ENCODE measurements at places on chromosomes 5 and 9.

DNA sequence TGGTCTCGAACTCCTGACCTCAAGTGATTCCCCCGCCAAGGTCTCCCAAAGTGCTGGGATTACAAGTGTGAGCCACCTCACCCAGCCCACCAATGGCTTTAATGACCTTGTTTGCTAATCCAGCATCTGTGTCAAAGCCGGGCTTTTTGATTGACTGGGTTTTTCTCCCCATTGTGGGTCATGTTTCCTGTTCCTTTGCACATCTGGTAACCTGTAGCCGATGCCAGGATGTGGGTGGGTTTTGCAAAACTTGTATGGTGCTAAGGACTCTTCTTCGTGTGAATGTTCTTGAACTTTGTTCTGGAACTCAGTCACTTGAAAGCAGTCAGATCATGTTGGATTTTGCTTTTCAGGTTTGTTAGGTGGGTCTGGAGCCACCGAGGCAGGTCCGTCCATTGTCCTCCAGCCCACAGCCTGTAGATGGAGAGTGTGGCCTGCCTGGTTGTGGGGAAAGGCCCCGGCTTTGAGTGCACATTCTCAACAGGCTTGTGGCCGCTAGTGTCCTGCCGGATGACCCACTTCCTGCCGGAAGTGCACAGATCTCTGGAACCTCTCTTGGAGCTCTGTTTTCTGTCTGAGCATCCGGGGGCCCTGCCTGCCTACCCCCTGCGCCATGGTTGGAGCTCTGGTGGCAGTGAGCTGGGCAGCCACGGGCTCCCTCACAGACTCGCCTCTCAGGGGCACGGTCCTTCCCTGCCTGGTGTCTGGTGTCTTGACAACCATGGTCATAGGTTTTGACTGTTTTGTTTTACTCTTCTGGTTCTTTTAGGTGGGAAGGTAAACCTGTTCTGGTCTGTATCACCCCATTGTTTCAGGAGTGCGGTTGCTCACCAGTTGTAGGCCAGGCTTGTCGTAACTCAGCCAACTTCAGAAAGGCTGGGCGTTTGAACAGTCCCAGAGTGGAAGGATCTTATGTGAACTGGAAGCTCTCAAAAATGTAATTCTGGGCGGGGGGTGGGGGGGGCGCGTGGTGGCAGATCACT is 69.6 kb upstream of the CACNA1B start:
- no peak for DNase-seq

DNA sequence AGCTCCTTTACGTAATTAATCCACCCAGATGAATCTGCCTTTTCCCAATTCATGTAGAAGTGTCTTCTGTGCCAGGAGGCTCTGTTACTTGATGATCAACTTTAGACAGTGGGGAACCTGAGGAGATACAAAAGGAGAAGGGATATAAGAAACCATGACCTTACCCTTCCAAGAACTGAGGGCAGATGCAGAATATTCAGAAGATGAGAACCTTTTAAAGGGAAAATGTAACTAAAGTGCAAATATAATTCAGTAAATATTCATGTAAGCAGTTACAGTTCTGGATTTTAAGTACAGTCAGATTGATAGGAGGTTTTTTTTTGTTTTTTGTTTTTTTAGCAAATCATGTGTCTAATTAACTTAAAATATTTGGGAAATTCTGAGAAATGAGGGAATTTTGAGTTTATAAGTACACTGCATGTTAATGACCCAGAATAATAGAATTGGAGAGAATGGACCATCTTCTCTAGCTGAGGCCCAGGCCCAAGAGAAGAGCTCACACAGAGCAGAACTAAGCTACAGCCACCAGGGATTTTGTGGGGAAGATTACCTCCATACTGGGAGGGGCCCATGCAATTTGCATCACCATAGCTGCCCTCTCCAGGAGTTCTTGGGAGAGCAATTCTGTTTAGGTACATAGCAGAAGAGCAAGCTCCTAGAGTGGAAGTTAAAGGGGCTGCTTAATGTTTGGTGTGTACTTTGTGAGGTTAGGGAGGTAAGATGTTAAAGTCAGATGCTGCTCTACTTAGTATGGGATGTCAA is 61.5 kb downstream of the SV2C start:
- DNase-seq: no peak

- no peak for DNase-seq
These were observed 253.5 kb upstream of the HAPLN1 start for GRCh38 chr5:83973925-83974815.

- no peak for DNase-seq
These were observed 146.4 kb upstream of the C9orf72 start for GRCh38 chr9:27719711-27720110.

- no peak for DNase-seq
These were observed 29.3 kb downstream of the ADAMTS16 start for GRCh38 chr5:5169466-5169865.

- DNase-seq: no peak
These were observed 47.1 kb upstream of the RAI14 start for GRCh38 chr5:34608859-34609648.

DNA sequence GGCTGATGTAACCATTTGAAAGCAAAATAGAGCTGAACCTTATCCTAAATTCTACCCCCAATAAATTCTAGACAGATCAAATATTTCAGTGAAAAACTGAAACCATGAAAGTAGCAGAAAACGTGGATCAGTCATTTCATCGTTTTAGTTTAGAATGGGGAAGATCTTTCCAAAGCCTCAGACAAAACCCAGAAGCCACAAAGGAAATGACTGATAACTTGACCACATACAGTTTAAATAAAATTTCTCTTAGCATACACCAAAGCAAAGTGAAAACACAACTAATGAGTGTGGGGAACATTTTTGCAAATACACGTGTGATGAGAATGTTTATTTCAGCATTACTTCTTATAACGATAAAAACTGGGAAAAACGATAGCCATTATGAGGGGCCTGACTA is 284.8 kb downstream of the ADGRV1 start:
- DNase-seq: no peak

- no peak for DNase-seq
These were observed 12.7 kb downstream of the GLIPR2 start for GRCh38 chr9:36149197-36149596.

- no peak for DNase-seq
These were observed 75.7 kb downstream of the TMC1 start for GRCh38 chr9:72597181-72597517.

- no peak for DNase-seq
These were observed 35.2 kb upstream of the IL7R start for GRCh38 chr5:35821513-35821912.

- DNase-seq: no peak
These were observed 6.4 kb downstream of the SWI5 start for GRCh38 chr9:128282500-128282899.

GRCh38 chr5:9920697-9921096 is 290.5 kb upstream of the TAS2R1 start:
- DNase-seq: no peak

GRCh38 chr5:8700222-8700621 is 831.3 kb downstream of the MTRR start:
- no peak for DNase-seq

DNA sequence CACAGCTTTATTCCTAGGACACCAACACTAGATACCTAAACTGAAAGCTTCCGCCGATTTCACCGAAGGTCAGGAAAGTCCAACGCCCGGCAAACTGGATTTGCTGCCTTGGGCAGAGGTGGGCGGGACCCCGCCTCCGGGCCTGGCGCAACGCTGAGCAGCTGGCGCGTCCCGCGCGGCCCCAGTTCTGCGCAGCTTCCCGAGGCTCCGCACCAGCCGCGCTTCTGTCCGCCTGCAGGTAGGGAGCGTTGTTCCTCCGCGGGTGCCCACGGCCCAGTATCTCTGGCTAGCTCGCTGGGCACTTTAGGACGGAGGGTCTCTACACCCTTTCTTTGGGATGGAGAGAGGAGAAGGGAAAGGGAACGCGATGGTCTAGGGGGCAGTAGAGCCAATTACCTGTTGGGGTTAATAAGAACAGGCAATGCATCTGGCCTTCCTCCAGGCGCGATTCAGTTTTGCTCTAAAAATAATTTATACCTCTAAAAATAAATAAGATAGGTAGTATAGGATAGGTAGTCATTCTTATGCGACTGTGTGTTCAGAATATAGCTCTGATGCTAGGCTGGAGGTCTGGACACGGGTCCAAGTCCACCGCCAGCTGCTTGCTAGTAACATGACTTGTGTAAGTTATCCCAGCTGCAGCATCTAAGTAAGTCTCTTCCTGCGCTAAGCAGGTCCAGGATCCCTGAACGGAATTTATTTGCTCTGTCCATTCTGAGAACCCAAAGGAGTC is at the start of gene CD274:
TSS of gene CD274 (plus strand) at position 184 of the 733 bp plus-strand sequence. CDS start 5,572 bp downstream, outside the sequence.
- DNase-seq: peak; percentile 86

- no peak for DNase-seq
These were observed 3.2 kb downstream of the SGTB start for GRCh38 chr5:65718576-65719310.

DNA sequence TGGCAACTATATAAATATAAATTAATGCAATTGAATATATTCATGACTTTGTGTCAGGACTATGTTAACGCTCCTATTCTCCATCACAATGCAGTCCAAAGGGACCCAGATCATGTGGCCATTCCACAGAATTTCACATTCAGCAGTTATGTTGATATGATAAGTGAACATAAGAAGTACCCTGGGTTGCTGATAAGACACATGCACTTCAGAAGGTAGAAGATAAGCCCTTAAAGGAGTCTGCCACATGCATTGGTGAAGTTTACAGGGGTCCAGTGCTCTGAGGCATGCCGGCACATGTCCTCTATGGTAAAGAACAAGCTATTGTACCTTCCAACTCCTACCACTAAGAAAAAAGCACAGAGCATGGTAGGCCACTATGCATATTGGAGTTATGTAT is 76.4 kb downstream of the PHAX start:
- no peak for DNase-seq

DNA sequence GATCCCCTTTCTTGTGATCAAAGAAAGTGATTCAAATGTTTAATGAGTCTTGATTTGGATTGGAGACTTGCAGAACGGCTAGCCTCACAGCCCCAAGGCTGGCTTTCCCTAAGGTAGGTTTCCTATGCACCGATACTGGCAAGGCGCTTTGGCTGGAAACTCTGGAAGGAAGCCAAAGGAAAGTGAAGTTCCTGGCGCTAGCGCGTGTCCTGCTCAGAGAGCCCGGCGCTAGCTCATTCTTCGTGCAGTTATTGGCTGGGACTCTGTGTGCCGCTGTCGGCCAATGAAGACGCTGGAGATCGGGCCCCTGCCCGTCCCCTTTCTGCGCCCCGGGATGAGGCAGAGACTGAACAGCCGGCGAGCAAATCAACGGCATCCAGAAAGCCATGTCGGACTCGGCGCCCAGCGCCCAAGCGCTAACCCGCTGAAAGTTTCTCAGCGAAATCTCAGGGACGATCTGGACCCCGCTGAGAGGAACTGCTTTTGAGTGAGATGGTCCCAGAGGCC is at the start of gene PCDHGC3:
TSS of gene PCDHGC3 (plus strand) at position 342 of the 507 bp plus-strand sequence. CDS start at position 493, 151 bp downstream.
- DNase-seq: no peak

- no peak for DNase-seq
These were observed 78.8 kb downstream of the GIN1 start for GRCh38 chr5:103041071-103041676.

DNA sequence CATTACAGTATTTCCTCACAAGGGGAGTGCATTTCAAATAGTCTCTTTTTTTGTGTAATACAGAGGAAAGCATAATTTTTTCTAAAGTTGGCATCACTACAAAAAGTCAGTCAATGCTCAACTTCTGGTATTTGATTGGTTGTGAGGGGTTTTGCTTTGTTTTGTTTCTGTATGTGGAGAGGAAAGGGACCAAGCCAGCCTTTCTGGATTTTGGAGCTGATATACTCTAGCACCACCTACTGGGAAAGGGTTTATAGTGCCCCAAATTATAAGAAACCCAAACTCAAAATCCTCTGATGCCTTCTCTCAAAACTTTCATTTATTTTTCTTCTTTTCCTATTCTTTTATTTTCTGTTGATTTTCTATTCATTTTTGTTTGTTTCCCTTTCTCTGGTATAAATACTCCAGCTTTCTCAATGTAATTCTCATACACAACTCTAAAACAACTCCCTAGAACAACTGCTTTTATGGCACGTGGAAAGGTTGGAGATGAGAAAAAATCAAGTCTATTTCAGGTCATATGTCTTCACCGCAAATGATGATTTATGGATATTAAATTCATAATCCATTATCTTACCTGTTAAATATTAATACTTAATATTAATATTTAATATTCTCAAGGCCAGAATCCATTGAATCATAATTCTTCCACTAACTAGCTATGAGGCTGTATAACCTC is 69.5 kb upstream of the ANXA1 start:
- no peak for DNase-seq

GRCh38 chr5:73256862-73257261 is 83.9 kb downstream of the TMEM174 start:
- no peak for DNase-seq

DNA sequence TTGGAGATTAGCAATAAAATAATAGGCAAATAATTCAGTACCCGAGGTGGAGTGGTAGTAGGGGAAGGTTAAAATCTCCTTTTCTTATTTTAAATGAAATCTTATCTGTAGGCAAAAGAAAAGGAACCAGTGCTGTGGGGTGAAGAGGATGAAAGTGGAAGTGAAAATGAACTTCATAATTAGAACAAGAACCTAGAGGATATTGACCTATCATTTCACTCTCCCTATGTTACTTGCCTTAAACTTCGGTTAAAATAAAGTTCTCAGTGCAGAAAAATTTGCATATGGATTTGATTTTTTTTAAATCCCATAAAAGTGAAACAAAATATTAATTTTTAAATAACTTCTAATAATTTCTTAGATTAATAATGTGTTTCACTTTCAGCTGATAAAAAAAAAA is 1094.9 kb upstream of the C9orf72 start:
- no peak for DNase-seq

DNA sequence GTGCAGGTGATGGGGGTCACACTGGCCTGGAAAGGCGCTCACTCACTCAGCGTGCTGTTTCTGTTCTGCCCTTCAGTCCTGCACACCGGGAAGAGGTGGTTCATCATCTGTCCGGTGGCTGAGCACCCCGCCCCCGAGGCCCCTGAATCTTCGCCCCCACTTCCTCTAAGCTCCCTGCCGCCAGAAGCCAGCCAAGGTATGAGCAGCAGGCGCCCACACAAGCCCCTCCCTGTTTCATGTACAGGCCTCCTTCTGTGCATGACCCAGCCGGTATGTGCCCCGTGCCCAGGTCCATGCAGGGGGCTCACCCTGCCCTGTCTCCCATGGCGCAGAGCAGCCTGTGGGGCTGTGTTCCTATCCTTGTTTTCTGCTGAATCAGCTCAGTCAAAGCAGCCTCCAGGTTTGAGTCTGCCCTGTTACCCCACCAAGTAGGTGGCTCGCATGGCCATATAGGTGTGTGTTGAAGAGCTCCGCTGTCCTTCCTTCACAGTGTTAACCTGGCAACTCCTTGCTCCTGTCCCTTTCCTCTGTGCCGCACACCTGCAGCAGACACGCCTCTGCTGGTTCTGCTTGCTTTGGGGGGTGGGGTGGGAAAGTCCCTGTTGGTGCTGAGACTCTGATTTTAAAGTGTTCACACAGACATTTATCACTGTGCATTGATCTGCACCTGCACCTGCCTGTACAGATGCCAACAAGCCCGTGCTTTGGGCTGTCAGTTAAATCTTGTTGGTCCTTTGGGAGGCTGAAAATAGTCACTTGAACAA is 84.8 kb downstream of the WNK2 start:
- no peak for DNase-seq

- DNase-seq: no peak
These were observed 113.2 kb downstream of the CDH18 start for GRCh38 chr5:19874811-19875210.

GRCh38 chr9:104367507-104367906 is 136.6 kb upstream of the OR13F1 start:
- DNase-seq: no peak

GRCh38 chr5:127796211-127796610 is 93.0 kb downstream of the CCDC192 start:
- DNase-seq: no peak

- DNase-seq: no peak
These were observed 145.5 kb downstream of the SAXO1 start for GRCh38 chr9:18887546-18887945.

GRCh38 chr9:113628621-113629020 is 165.1 kb downstream of the RGS3 start:
- no peak for DNase-seq
